ENCODE measurements at places on chromosomes 6 and 20. TPM values are rescaled to one million over a fixed set of nuclear protein-coding genes. Genes with fewer than 3 reads are reported as not detected.

Gene SNAP91
- total RNA-seq, result not detected

Gene LY6G6D
- total RNA-seq, result not detected

Gene TPD52L1
- 0.35 TPM for total RNA-seq

Gene MYO6
- 4.4 TPM for total RNA-seq

Gene SLC22A23
- 7.9 TPM for total RNA-seq

Data from CD4-positive, alpha-beta memory T cell (primary cell).